ENCODE measurements at places on chromosomes 3 and 15.

- no peak for DNase-seq
Observed at GRCh38 chr3:36297195-36297594, 83.1 kb upstream of the STAC start.

- no peak for DNase-seq
Observed at GRCh38 chr15:63238796-63239195, 38.6 kb upstream of the APH1B start.

DNA sequence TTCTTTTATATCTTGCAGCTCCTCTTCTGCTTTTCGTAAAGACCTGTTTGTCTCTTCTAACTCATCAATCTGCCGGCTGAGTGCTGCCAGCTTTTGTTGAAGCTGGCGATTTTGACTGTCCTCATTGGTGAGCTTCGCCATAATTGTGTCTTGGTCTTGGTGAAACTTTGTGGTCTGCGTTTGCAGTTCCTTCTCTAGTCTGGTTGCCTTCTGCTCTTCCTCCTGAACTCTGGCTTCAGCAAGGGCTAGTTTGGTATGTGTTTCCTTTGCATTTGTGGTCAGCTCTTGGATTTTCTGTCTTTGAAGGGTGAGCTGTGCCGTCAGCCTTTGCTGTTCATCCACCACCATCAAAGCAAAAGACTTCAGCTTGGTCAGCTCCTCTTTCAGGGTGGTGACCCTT lies 32.9 kb downstream of the CMSS1 start:
- no peak for DNase-seq

DNA sequence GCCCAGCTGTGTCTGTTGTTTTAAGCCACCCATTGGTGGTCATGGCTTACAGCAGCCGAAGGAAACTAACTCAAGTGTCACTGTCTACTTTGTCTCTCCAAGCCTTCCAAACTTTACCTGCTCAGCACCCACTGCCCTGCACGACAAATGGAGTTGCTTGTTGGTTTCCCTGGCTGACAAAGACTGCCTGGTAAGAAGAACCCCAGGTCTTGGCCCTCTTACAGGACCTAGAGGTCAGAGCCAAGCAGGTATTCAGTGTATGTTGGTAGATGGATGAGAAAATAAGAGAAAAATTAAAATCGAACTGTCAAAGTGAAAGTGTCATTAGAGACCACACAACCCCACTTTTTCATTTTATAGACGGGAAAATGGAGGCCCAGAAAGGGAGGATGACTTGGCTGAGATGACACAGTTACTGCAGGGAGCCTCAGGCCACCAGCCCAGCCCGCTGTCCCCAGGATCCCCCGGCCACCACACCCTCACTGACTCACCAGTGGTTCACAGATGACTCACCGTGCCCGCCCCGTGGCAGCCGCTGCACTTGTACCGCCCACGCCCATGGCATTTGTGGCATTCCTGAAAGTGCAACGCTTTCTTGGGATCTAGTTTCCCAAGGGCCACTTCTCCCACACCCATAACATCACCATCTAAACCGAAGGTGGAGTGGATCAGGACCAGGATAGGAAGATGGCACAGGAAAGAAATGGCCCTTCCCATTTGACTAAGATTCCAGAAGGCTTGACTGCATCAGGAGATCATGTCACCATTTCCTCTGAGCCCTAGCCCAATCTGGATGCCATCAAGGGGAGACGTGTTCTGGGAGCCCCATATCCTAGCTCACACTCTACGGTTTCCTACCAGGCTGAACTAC lies 15.2 kb downstream of the SSUH2 start:
- DNase-seq = no peak

- no peak for DNase-seq
Observed at GRCh38 chr3:101602731-101603130, 28.8 kb downstream of the PCNP start.

GRCh38 chr3:160098261-160098908 lies 109.8 kb downstream of the IL12A start:
- no peak for DNase-seq

DNA sequence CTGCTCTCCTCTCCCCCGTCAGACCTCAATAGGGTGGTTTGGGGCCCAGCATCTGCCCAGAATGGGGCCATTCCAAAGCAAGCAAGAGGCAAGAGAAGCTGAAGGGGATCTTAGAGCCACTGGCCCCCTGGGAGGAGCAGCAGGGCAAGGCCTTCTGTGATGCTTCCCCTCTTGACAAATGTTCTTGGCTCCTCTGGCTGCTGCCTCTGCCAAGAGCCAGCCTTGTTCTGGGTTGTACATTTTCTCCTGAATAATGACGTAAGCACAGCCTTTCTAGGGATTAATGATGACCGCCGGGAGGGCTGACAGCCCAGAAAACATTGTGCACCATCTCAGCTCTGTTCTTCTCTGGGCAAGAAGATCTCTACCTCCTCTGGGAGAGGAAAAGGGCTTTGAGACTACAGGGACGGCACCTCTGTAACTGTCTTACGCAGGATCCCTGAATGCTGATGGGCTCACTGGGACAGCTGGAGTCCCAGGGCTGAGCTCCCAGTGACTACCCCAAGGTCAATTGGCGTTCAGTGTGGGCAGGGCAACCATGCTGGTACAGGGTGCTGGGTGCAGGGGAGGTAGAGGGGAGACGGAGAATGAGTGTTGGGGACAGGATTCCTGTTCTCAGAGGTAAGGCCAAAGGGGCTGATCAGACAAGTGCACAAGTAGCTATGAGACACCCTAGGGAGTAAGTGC lies 253.3 kb downstream of the FAM43A start:
- DNase-seq = no peak

GRCh38 chr15:98760112-98760826 lies 111.9 kb downstream of the IGF1R start:
- no peak for DNase-seq

DNA sequence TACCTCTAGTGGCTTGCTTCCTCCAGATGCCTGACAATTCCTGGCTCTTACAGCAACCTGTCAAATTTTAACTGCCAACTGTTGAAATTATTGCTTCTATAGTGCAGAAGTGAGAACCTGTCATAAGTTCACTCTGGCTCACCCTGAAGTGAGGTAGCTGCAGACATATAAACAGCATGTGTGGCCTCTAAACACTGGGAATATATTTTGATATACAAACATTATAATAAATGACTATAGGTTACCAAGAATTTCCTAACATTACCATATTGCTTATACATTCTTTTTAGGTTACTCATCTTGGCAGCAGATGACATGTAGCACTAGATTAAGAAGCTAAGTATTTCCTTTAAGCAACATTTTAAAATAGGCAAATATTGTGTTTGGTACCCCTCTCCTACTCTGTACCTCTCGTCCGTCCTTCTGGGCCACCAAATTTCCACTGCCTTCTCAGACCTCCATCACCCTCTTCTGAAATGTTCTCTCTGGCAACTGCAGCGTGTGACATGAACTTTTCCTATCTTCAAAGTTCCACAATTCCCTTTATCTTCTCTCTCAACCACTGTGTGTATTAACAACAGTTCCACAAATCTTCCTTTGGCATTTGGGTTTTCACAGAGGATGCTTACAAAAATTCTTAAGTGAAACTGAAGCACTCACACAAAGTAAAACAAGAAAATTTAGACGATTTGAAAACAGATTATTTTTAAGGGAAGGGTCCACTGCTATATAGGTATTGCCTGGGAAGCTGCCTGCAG lies 15.3 kb upstream of the XXYLT1 start:
- DNase-seq = no peak

- no peak for DNase-seq
Observed at GRCh38 chr15:48785195-48785594, 25.7 kb downstream of the CEP152 start.

DNA sequence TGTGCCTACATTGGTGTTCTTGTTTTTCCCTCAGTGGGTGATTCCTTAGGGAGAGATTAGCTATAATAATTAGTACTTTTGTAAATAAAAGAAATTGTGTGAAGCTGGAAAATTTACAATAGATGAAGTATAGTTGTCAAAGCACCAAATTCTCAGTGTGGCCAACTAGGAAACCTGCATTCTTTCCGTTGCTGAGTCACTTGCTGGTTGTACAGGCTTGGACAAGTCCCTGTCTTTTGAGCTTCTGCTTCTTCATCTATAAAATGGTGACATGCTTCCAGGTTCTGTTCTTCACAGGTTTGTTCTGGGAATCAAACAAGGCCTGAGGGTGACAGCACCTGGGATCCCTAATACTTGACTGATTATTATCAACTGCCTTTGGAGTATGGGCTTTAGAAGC lies 184.1 kb upstream of the HES1 start:
- no peak for DNase-seq

GRCh38 chr15:67083135-67083762 lies 17.8 kb downstream of the SMAD3 start:
- DNase-seq = no peak

Measured in thymus (tissue), 14 donors.